ENCODE measurements at places on chromosomes 12 and 14. TPM values are rescaled to one million over a fixed set of nuclear protein-coding genes. Genes with fewer than 3 reads are reported as not detected.

DNA sequence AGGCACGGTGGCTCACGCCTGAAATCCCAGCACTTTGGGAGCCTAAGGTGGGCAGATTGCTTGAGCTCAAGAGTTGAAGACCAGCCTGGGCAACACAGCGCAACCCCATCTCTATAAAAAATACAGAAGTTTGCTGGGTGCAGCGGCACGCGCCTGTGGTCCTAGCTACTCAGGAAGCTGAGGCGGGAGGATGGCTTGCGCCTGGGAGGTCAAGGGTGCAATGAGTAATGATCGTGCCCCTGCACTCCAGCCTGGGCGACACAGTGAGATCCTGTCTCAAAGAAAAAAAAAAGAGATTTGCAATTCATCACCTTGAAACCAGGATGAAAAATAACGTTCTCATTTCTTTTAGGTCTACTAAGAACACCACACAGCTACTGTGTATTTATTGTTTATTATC is 4.0 kb downstream of the STX2 start:
- no peak for DNase-seq

DNA sequence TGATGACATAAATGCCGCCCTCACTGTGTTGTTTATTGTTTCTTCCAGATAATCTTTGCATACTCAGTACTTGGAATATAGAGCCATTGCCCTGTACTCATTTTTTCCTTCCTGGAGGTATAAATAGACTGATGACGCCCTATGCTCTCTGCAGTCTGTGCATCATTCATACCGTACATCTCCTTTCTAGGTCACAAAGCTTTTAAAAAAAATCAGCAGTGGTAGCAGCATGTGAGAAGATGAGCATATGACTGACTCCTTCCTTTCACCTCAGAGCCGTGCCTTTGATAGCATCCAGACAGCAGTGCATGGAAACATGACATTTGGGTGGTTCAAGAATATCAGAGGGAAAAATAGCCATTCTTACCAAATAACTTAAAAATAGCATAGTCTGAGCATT is 77.3 kb downstream of the PDE3A start:
- no peak for DNase-seq

DNA sequence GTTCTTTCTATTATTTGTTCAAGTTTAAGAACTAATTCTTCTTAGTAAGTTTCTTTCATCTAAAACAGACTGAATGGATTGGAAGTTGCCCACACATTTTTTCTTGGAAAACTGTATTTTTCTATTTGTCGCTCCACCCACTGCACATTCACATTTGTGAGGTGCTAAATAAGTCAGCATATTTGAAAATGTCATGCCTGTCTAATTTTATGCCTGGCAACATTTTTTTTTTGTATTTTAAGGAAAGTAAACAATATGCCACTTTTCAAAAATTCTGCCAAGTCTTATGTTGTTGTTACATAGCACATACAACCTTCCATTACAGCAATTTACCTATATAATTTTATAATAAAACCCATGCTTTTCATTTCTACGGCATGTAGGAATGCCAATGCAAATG is 112.7 kb upstream of the PTPRB start:
- DNase-seq: no peak

STON2 gene
- 3.4 TPM for total RNA-seq

- no peak for DNase-seq
Observed at GRCh38 chr14:71488703-71489191, 443.5 kb upstream of the RGS6 start.
